ENCODE measurements at places on chromosomes 12 and 14.

DNA sequence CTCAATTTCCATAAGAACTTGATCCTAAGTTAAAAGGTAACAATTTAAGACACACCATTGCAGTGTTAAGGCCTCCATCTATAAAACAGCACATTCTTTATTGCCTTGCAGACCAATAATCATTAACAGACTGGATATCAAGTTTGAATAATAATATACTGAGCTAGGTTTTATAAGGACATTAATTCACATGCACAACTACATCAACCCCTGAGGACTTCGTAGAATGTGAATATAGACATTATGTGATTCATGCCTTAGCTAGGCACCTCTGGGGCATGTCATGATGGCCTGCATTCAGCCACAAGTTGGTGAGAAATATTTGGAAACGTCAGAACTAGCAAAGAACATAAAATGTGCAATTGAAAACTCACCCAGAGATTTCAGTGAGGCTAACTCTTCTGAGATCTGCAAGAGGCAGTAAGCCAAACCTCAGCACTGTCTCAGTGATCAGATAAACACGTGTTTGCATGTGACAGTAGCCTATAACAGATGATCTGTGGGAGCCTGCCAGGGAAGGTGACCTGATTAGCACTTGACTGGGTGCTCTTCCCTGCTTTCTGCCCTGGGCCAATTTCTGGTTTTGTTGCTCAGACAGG lies 492.2 kb downstream of the FLRT2 start:
- no peak for DNase-seq

GRCh38 chr12:96347130-96347699 lies 53.0 kb downstream of the CDK17 start:
- no peak for DNase-seq

DNA sequence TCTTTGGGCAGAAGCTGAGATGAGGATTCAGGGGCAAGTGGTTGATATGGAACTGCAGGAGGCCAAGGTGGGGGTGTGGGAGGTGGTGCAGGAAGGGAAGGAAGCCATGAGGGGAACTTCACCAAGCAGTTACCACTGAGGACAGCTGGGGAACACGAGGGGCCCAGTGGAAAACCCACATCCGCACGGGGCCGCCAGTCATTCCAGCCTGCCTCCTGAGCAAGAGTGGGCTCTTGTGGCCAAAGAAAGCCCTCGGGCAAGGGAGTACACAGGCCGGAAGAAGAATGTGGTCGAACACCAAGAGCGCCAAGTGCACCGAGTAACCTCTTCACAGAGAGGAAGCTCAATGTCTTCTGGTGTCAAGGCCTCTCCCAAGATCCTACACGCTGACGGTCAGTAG lies 252.2 kb upstream of the FOXN3 start:
- DNase-seq, result no peak

DNA sequence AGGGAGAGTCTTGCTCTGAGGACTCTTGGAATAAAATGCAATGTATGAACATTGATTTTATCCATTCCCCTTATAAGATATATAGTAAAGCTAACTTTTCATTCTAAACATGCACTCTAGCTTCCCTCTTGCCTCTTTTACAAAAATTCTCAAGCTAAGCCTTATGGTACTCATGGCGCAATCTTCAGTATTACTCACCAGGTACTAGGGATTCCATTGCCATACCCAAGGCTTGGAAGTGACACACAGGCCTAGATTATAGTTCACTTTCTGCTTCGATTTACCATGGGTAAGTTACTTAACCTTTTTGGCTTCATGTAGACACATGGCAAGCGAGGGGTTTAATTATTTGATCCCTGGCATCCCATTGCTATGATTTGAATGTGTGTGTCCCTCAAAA lies 331.5 kb downstream of the LRIG3 start:
- no peak for DNase-seq

- no peak for DNase-seq
Measured at GRCh38 chr12:6201213-6201608, 1.0 kb downstream of the CD9 start.

DNA sequence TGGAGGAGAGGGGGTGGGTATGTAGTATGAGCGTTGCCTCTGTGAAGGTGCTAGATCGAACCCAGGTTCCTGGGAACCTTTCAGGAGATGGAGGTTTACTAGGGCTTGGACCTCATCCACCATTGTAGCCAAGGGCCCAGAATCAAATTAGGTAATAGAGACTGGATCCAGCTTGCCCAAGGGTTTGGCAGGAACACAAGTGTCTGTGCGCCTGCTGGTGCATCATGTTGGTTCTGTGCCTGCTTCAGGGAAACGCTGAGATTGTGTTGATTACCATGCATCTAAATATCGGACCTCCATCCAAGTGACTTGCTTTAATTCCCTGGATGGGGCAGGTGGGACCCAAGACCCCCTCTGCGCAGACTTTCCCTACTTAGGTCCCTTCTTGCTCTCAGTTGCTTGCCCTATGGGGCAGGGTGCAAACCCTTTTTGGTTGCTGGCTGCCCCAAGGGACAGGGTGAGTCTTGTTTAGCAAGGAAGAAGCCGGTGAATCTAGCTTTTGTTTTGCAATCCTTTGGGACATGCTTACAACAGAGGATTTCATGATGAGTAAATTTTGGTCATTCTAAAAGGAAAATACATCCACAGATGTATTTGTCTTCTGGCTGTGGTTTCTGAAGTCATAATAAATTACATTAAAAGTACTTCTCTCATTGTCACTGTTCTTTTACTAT lies 189.8 kb upstream of the PRICKLE1 start:
- no peak for DNase-seq

- DNase-seq, result no peak
Measured at GRCh38 chr14:49770212-49770817, 2.4 kb downstream of the KLHDC2 start.

- no peak for DNase-seq
Measured at GRCh38 chr14:106883218-106883692, 1356.9 kb downstream of the TMEM121 start.

DNA sequence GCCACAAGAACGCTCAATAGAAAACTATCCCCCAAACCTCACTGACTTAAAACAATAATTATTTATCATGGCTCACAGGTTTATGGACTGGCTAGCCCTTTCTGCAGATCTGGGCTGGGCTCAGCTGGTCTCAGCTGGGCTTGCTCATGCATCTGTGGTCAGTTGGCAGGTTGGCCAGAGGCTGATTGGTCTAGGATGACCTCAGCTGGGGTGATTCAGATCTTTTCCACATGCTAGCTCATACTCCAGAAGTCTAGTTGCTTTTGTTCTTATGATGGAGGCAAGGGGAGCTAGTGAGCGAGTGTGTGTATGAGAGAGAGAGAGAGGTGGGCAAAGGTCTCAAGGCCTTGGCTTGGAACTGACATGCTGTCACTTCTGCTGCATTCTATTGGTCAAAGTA lies 181.2 kb upstream of the NRXN3 start:
- DNase-seq, result no peak

DNA sequence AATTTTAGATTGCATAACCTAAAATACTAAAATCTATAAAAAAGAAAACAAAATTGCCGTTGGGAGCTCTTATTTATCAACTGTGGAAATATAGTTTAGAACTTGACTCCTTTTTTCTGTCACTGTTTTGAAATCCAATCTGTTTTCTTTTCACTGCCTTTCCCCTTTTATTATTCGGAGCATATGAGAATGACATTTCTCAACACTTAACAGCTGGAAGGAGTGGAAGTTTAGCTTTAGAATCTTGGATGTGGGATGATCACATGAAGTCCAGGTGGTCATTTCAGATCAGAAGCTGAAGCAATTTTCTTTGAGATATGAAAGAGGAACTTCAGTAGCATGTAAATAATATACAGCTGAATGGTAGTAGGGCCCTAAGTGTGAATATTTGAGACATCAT lies 16.7 kb downstream of the TRHDE start:
- DNase-seq, result no peak

Measured in CD4-positive, alpha-beta T cell treated with Interleukin-2 at 100 ng/mL for 4 hours (primary cell).